ENCODE measurements at places on chromosomes 1 and 21.

DNA sequence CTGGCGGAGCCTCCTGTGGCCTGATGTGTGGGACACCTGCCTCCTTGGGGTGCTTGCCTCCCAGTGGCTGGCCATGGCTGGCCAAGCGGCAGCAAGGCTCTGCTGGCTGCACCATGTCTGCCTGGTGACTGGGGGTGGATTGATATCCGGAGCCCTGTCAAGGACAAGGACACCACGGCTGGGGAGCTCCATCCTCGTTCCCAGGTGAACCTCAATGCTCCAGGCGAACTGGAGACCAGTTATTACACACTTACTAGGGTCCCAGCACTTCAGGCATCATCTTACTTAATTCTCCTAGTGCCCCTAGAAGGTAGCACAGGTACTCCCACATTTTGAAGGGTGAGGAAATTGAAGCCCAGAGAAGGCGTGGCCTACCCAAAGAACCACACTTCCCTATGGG is 15.2 kb downstream of the SPATA21 start:
- no peak for DNase-seq

GRCh38 chr21:17044696-17045095 is 468.1 kb upstream of the CXADR start:
- DNase-seq, result no peak

GRCh38 chr1:206962272-206962671 is 8.0 kb downstream of the FCAMR start:
- DNase-seq, result peak; percentile 9

- DNase-seq, result peak; percentile 55
Observed at GRCh38 chr1:89310505-89310904, 37.8 kb upstream of the GBP5 start.

DNA sequence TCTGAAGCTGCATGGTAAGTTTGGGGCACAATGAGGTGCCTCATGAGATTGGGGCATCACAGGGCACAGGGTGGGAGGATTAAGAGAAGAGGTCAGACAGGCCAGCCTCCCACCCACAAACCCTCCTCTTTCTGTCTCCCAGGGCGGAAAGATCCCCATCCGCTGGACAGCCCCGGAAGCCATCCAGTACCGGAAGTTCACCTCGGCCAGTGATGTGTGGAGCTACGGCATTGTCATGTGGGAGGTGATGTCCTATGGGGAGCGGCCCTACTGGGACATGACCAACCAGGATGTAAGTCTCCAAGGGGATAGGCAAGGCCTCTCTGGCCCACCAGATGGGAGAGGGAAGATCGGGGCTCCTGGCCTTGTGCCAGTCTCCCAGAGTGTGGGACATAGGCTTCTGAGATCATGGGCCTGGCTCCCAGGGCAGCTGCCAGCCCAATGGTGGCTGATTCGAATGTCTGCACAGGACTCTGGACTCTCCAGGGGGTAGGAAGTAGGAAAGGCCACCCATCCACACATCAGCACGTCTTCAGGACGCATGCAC is 63.7 kb downstream of the LACTBL1 start:
- DNase-seq, result no peak

- DNase-seq, result no peak
Observed at GRCh38 chr1:65231718-65232330, 77.5 kb upstream of the DNAJC6 start.

DNA sequence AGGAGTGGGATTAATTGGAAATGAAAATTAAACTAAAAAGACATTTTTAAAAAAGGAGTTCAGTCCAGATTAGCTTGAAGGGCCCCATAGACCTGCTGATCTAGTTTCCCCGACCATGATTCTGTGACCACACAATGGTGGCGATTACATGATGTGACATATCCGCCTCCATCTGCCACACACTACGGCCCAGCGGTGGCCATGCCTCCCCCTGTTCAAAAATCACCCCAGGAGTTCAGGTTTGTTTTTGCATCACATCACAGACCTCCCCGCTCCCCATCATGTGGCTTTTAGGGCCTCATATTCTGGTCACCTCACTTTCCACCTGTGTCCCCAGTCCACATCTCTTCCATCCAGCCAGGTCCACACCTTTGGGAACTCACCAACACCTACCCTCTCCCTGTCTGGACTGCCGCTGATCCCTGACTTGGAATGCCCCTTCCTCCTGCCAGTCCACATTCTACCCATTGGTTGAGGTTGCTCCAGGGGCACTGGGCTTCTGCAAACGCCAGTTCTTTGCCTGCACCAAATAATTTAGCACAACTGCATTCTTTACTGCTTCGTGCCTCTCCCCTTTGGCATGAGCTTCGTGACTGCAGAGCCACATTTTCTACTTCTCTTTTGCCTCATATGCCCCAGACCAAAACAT is 38.9 kb downstream of the CD247 start:
- DNase-seq, result no peak

- DNase-seq, result no peak
Observed at GRCh38 chr1:14553711-14554110, 44.8 kb upstream of the KAZN start.

- DNase-seq, result no peak
Observed at GRCh38 chr1:156751451-156751756, at the start of gene HDGF. Gene HDGF, minus strand, starts transcription at chr1:156751675. Its CDS starts 246 bp downstream, at chr1:156751429.

DNA sequence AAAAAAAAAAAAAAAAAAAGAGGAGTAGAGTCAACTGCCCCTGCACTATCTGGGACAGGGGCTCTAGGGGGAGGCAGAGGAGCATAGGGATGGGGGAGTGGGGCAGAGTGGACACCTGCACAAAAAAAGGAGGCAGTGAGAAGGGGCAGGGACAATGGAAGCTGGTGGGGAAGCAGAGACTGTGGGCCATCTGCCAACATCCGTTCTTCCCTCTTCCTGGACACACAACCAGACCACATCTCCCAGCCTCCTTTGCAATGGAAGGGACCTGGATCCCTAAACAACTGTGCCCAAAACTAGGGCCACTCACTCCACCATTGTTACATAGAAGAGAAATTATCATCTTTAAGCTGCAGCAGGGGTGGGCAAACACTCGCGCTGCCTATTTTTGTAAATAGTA is 38.4 kb downstream of the NEK2 start:
- no peak for DNase-seq

DNA sequence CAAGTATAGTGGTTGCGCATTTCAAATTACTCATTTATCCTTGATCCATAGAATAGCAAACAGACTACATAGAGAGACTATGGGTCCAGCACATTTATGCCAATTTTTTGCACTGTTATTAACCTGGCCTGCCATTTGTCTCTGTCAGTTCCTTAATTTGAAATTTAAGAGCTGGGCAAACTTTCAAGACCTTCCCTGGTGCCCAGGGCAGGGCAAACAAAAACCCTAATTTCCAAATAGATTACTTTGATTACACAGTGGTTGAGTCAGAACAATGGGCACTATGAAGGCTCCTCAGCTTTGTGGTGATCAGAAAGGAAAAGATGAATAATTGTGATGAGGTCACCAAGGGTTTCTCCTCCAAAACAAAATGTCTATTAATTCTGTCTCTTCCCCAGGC is 80.6 kb downstream of the TNFSF18 start:
- no peak for DNase-seq

GRCh38 chr1:226572325-226572726 is 23.8 kb downstream of the STUM start:
- no peak for DNase-seq

DNA sequence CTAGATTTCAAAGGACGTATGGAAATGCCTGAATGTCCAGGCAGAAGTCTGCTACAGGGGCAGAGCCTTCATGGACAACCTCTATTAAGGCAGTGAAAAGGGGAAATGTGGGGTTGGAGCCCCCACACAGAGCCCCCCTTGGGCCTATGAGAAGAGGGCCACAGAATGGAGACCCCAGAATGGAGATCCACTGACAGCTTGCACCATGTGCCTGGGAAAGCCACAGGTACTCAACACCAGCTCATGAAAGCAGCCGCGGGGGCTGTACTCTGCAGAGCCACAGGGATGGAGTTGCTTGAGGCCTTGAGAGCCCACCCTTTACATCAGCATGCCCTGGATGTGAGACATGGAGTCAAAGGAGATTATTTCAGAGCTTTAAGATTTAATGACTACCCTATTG is 108.7 kb downstream of the DMRTB1 start:
- DNase-seq, result no peak

GRCh38 chr1:23909412-23909811 is 3.8 kb downstream of the CNR2 start:
- DNase-seq, result no peak

GRCh38 chr1:226185141-226186036 is 1.2 kb downstream of the ACBD3 start:
- DNase-seq, result no peak

DNA sequence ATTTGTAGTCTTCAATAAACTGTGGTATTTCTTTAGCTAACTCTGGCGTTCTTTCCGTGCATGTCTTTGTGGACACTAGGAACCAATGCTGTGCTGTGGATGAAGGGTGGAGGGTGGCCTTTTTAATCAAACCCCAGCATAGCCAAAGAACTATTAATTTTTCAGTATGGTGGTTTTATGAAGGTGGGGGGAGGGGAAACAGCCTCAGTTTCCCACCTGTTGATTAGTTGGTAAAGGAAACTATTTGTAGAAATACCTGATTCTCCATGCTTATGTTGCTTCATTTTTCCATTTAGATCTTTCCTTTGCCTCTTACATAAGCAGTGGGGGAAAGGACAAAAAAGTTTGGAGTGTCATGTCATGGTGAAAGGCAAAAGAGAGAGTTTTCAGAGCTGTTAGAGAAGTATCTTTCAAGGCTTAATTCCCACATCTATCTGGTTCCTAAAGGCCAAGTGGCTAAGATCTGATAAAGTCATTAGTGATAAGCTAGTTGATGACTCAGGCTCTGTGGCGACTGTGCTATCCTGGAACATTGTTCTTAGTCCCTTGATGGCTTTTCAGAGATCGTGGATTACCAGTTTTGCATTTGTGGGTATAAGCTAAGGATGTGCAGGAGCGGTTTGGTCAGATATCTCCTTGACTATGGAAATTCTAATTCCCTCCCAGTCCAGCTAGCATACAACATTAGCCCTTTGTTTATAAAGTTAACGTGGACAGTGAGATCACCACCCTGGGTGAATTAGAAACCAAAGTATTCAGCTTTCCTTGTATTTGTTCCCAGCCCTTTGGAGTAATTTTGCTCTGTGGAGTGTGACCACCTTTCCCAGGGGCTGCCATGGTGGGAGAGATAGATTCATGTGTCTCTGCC is 8.7 kb upstream of the HAX1 start:
- DNase-seq, result no peak

DNA sequence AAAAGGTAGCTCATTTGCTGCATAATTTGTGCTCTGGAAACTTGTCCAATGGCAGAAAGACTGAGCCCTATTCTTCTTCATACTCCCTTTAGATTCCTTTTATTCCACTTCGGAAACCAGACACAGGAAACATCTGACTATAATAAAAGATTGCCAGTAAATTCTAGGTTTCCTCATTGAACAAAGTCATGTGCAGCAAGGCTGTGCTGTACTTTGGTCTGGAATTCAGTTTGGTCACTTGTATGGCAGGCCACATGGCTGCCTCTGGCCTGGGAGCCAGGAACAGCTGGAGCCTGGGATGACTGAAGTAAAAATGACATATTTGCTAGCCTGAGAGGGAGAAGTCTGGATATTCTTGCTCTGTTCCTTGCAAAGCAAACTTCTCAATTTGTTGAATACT is 79.6 kb downstream of the ST3GAL3 start:
- no peak for DNase-seq

- no peak for DNase-seq
Observed at GRCh38 chr1:193299038-193299437, 112.6 kb upstream of the B3GALT2 start.

DNA sequence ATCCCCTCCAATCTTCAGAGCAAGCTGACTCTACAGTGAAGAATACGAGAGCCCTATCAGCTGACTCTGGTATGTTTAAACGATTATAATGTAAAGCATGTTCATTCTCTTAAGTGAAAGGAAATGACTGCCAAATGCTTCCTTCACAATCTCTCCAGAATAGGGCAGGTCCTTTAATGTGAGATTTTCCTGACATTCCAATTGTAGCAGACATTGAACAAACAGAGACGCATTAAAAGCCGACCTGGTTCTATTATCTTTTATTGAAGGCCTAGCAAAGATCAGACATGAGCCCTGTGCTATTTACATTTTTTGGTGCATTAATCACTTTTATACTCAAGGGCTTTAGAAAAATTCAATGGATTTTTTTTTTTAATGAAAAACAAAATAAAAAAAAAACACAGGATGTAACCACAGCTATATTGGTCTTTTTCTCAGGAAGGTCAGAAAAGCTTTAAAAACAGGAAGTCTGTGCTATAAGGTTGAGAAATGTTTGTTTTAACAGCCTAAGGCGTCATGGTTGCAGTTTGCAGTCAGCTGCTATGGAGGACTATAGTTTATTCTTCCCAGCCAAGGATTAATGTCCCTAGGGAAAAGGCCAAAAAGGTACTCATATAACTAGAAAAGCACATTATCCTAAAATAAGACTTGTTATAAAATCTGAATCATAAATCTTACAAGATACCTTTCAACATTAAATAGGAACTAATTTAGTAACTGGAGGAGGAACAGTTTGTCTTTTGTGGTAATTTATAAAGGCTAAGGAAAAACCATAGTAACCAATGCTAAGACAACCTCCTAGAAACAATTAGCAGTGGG is 104.8 kb downstream of the RERE start:
- DNase-seq, result peak; percentile 39

DNA sequence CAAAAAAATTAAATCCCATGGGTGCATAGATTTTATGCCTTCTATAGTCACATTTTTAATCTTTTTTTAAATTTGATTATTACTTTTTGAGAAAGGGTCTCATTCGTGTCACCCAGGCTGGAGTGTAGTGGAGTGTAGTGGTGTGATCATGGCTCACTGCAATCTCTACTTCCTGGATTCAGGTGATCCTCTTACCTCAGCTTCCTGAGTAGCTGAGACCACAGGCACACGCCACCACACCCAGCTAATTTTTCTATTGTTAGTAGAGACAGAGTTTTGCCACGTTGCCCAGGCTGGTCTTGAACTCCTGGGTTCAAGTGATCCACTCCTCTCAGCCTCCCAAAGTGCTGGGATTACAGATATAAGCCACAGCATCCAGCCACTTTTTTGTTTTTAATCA is 10.4 kb downstream of the CBR3 start:
- peak; percentile 53 for DNase-seq

- DNase-seq, result no peak
Observed at GRCh38 chr1:8718850-8719361, 98.5 kb downstream of the RERE start.

- DNase-seq, result no peak
Observed at GRCh38 chr1:180003026-180003695, 48.6 kb downstream of the CEP350 start.

DNA sequence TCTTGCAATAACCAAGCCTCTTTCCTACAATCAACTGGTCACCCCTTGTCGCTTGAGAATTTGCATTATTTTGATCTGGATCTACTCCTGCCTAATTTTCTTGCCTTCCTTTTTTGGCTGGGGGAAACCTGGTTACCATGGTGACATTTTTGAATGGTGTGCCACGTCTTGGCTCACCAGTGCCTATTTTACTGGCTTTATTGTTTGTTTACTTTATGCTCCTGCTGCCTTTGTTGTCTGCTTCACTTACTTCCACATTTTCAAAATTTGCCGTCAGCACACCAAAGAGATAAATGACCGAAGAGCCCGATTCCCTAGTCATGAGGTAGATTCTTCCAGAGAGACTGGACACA is 743 bp downstream of the GPR52 start:
- no peak for DNase-seq

- DNase-seq, result no peak
Observed at GRCh38 chr1:178275049-178275448, 181.1 kb downstream of the RASAL2 start.

Data from CD4-positive, alpha-beta T cell treated with Interleukin-4 for 4 hours (primary cell).